ENCODE measurements at places on chromosomes 16 and 17.

- no peak for DNase-seq
Measured at GRCh38 chr16:7209598-7209997, 123.0 kb upstream of the RBFOX1 start.

DNA sequence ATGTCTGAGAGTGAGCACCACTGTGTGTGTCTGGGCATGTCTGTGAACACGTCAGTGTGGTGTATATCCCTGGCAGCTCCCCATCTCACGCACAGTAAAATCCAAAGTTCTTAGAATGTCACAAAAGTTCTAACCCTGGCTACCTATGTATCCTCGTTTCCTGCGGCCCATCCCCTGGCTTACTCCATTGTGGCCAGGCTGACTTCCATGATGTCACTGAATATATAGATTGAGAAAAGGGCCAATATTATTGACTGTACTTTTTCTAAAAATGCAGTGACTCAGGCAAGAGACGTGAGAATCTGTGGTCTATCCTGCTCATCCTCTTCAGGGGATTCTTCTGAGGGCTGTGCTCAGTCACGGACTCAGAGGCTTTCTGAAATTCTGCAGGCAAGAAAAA, 963 bp upstream of the METTL22 start:
- no peak for DNase-seq

DNA sequence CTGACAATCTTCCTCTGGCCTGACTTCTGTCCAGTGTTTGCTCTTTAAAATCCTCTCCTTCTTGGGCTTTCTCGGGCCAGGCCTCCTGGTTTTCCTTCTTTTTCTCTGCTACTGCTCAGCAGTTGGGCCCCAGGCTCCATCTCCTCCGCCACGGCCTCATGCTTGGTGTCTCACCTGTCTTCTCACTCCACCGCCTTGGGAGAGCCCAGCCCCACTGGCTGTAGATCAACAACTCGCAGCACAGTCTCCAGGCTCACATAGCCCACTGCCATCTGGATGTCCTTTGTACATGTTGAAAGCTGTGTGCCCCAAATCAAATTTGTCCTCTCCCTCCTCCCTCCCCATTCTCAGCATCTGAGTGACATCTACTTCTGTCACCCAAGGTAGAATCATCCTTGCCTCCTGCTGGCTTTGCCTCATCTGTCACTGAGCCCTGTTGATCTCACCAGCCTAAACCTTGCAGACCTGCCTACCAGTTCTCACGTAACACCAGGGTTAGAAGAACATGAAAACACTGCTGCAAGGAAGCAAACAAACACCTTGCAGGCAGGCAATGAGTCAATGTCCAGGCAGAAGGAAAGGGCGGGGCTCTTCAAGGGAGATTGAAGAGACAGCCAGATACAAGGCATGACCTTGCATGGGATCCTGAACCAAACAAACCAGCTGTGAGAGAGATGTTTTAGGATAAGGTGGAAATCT, 103.2 kb upstream of the SMURF2 start:
- DNase-seq: no peak

- DNase-seq: no peak
Measured at GRCh38 chr17:16953347-16953746, 18.6 kb downstream of the TNFRSF13B start.
